ENCODE measurements at places on chromosomes 12 and 14.

DNA sequence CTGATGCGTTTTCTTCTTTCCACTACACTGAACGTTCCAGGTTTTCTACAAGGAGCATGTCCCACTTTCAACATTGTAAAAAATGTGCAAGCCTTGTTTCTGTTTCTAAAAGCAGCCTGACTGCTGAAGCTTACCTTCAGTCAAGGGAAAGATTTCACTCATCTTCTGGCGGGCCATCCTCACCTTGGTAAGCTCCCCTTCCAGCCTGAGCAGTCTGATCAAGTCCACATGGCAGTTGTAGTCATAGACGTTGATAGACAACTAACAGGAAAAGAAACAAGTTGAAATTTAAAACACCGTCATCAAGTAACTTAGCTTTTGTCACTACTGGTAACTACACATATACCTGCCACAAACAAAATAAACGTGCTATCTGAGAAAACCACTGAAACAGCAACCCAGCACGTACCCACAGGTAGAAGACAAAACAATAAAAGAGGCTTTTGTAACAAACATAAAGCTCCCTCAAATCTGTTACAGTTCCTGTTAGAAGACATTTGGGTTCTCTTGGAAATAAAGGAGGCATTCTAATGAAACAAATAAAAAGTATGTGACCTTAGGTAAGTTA is 11.9 kb downstream of the SART3 start:
- DNase-seq = no peak

GRCh38 chr12:98418357-98419075 is 96.9 kb upstream of the TMPO start:
- no peak for DNase-seq

GRCh38 chr12:1445807-1446206 is 148.6 kb downstream of the FBXL14 start:
- DNase-seq = no peak

DNA sequence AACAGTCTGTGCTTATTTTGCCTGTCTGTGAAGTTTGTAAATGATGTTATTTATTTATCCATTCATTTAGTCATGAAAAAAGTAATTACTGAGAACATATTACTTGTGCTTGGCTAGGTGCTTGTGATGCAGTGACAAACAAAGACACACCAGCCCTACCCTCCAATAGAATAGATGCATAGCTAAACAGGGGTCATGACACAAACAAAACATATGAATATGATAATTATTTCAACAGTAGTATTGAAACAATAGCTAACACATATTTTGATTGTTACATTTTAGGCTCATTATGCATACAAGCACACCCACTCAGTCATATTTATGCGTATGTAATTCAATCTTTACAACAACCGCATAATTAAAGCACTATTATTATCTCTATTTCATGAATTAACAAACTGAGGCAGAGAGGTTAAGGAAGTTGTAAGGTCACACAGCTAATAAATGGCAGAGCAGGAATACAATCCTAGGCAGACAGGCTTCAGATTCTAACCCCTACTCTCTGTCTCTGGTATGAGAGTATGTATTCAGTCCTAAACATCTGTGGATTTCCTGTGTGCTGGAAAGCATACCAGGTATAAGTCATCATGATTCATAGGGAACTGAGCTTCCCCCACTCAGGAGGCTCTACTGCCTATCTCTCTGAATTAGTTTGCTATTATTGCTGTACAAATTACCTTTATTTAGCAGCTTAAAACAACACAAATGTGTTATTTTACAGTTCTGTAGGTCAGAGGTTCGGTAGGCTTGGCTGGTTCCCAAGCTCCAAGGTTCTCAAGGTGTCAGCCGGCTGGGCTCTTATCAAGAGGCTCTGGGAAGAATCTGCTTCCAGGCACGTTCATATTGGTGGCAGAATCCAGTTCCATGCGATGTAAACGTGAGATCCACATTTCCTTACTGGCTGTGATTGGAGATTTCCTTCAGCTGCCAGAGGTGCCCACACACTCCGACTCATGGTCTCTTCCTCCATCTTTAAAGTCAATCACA is 509.4 kb downstream of the GALC start:
- DNase-seq = no peak

DNA sequence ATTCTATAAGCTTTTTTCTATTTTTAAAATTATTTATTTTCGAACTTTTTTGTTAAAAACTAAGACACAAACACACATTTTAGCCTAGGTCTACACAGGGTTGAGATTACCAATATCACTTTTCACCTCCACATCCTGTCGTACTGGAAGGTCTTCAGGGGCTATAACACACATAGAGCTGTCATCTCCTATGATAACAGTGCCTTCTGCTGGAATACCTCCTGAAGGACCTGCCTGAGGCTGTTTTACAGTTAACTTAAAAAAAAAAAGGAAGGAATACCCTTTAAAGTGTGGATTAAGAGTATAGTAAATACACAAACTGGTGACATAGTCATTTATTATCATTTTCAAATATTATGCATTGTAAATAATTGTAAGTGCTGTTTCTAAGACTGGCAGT is 43.0 kb downstream of the RASSF8 start:
- DNase-seq = no peak

DNA sequence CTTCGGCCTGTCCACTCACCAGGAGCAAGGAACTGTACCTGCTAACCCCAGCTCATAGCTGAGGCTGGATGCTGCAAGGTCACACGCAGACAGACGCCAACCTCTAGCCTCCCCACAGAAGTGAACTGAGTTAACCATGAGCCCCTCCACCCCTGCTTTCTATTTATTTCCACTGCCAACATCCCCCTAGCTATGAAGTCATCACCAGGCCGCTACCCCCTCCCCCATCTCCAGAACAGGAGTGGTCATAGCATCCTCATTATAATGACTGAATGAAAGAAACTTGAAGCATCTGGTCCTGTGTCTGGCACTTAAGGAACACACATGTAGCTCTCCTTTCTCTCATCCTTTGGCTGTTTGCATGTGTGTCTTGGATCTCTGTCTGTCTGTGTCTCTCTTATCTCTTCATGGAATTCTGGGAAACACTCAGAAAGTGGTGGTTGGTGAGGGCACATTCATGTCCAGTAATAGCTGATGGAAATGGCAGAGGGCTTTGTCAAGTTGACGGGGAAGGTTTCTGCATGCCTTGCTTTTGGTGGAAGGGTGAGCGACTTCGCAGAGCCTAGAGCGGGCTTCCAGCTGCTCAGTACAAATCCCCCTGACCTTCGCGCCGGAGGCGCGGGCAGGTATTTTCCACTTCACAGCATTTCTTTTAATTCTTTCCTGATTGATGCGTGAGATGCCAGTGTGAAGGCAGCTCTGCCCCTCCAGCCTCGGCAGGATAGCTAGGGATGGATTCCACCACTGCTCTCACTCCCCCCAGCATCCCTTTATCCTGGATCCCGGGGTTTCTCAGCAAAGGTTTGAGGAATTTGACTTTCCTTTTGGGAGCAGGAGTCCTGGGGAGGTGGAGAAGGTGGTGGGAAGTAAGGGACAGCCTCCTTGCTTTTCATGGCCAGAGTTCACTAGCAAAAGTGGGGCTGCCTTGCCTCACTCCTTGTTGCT is 198.2 kb downstream of the CHST11 start:
- no peak for DNase-seq

DNA sequence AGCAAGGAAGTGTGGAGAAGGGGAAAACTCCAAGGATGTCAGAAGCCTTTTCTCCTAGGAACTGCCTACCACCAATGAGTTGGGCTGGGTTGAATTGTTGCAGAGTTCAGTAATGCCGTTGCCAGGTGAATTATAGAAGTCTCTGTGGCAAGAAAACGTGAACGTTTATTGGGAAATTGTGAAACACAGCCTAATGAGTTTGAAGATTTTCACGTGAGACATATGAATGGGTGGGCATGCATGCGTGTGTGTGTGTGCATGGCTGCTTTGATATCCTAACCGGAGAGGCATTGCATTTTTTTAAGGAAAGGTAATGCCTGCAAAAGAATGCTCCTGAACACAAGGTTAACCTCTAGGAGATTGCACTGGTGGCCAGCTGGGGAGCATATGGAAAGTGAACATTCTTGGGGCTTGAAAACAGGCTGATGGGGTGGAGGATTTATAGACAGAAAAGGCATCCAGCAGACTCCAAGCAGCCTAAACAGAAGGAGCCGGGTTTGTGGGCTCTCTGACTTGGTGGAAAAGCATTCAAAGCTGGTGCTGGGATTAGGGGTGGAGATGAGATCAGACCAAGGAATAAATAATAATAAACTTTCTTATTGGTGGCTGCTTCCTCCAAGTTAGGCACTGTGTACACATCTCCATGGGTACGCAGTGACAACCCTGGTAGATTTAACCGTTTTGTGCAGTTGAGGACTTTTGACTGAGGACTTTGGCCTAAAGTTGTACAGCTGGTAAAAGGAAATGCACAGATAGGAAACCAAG is 67.8 kb downstream of the NTF3 start:
- DNase-seq = no peak

GRCh38 chr12:109489016-109489954 is 11.9 kb downstream of the UBE3B start:
- DNase-seq = no peak

- no peak for DNase-seq
These were observed 20.8 kb upstream of the FBLN5 start for GRCh38 chr14:91968280-91968679.

GRCh38 chr12:84411031-84411430 is 501.6 kb downstream of the SLC6A15 start:
- DNase-seq = no peak

DNA sequence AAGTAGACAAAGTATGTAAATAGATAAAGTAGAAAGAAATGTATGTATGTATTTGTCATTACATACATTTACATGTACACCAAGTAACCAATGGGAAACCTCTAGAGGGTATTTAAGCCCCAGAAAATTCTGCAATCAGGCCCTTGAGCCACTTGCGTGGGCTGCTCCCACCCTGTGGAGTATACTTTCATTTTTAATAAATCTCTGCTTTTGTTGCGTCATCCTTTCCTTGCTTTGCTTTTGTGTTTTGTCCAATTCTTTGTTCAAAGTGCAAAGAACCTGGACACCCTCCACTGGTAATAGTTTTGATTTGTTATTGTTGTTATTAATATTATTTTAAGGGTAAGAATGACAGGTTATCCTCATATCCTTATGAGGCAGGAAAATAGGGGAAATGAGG is 21.8 kb downstream of the CAPS2 start:
- DNase-seq = no peak

DNA sequence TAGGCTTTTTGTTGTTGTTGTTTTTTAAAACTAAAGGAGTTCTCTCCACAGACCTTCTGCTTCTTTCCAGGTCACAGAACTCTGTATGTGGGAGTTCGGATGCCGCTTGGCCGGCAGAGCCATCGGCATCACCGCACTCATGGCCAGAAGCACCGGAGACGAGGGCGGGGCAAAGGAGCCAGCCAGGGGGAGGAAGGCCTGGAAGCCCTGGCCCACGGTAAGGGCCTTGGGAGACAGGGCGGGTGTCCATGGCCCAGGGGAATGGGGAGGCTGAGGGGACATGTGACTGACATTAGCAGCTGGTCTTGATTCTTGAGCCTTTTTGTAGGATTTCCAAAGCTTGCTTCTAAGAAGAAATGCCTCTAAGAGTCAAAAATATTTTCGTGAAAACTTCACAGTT is 26.2 kb downstream of the SLC4A8 start:
- DNase-seq = no peak

- DNase-seq = no peak
These were observed 3.1 kb downstream of the KRT74 start for GRCh38 chr12:52570511-52570910.

DNA sequence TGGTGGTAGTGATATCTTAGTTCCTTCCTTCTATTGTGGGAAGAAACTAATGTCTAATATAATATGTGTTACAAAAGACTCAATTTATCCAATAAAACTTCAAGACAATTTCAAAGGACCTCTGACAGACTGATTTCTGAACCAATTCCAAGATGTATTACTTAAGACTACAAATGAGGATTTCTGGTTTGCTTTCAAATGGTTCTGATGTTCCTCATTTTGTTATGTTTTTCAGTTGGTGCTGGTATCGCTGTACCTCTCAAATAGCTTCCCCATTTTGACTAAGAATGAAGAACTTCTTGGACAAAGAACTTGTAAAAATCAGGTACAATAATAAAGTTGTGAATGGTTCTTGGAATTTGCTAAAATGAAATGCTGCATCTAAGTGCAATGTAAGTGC is 19.4 kb upstream of the MBIP start:
- DNase-seq = no peak

GRCh38 chr14:101090976-101091375 is 187.5 kb upstream of the RTL1 start:
- DNase-seq = no peak

DNA sequence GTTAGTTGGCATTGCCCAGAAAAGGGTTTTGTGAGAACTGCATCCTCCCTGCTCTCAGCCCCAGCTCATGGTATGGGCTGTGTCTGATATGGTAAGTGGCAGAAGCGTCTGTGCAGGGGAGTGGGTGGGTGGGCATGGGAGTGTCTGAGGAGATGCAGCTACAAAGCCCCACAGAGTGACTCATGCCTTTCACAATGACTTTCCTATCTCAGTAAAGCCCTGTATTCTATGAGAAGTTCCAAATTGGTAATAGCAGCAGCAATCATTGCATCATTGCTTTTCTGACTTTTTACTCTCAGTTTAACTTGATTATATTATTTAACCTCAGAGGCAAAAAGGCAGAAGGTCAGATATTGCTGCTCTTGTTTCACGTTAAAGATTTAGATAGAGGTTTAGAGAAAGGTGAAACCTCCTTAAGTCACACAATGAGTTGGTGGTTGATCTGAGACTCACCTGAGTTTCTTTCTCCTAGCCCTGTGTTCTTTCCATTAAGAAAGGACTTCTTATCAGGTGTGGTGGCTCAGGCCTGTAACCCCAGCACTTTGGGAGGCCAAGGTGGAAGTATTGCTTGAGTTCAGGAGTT is 171.7 kb downstream of the SLC5A8 start:
- DNase-seq = no peak

DNA sequence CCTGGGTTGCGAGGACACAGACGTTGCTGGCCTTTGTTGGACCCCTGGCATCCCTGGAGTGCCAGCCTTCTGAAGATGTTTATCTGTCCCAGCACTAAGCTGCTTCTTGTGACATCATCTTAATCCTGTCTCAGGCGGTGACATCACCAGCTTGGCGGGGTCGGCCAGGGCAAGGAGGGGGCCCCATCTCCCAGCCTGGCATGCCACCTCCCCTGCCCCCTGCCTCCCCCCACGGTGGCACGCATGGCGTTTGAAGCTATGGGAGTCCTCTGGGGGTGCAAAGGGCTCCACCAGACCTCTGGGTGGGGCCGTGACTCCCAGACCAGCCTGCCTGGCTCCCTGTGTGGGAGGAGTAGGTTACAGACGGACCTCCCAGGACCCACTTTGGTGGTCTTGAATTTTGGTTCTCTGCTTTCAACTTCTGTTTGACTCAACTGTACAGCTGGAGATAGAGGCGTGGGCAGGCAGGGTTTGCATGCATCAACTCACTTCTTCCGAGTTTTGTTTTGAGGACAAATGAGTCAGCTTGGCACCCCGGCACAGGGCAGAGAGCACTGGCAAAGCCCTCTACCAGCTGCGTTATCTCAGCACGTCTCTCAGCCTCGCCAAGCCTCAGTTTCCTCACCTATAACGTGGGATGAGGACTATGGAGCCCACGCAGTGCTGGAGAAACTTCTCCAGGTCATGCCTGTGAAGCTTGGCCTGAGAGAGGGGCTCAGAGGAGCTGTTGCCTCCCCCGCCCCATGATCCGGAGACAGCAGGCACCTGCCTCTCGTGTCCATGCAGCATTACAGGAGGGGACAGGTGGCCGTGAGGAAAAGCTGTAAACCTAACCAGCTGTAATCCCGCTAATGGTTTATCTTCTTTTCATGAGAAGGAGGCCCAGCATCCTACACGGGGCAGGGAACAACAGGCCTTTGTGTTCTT is 38.8 kb upstream of the EML1 start:
- no peak for DNase-seq

Data from stimulated activated CD4-positive, alpha-beta T cell treated with anti-CD3 and anti-CD28 coated beads, Interleukin-1b, Interleukin-23, amount 100 ng/mL, for 1 hour (primary cell).